Activated CD4-positive, alpha-beta T cell treated with anti-CD3 and anti-CD28 coated beads, Interleukin-10, Interleukin-2, amounts not matched to agents 100 ng/mL and 50 ng/mL, durations not matched to agents 16 hours and 8 hours (primary cell): ENCODE measurements at places on chromosomes 13 and 19.

GRCh38 chr19:6662702-6663101, 7.3 kb downstream of the TNFSF14 start:
- DNase-seq = no peak

DNA sequence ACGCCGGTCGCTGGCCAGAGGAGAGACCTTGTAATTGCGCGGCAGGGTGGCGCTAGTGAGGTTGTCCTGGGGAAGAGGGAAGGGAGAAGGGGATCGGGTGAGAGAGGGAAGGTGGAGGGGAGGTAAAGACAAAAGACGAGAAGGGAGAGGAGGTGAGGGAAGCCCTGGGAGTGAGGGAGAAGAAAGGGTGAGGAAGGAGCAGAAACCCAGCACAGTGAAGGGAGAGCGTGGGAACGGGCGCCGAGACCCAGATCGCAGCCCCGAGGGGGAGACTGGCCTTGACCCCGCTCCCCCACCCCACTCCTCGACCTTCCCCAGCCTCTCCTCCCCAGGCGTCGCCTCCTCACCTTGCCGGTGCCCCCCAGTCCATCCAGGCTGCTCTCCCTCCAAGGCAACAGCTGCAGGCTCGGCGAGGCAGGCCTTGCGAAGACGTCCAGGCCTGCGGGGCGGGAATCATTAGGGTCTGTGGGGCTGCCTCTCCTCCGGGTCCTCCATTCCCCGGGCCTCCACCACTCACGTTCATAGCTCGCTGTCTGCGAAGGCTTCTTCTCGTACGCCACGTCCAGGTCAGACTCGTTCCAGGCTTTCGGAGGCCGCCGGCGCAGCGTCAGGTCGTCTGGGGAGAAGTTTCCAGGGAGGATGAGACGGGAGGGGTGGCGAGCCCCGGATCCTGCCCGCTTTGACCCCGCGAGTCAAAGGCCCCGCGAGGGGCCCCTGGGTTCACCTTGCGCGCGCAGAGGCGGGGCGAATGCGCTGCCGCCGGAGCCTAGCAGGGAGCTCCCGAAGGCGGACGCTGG, 8.8 kb downstream of the PPP1R13L start:
- DNase-seq = no peak

- no peak for DNase-seq
Measured at GRCh38 chr13:59201841-59202240, 961.9 kb downstream of the DIAPH3 start.

DNA sequence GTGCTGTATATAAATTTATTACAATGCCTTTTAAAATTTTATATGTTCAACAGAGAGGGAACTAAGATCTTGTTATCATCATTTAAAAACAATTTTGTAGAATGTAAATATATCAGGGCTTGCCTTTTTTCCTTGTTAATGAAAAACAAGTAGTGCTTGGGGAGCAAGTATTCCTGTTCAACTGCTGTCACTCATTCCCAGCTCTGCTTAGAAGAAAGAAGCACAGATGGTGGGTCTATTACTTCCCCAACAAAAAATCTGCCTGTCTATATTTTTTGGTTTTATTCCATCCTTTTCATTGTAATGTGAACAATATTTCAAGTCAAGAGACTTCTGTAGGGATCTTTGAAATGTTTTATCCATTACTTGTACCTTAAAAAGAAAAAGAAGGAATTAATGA, 503.9 kb downstream of the GPC5 start:
- no peak for DNase-seq

DNA sequence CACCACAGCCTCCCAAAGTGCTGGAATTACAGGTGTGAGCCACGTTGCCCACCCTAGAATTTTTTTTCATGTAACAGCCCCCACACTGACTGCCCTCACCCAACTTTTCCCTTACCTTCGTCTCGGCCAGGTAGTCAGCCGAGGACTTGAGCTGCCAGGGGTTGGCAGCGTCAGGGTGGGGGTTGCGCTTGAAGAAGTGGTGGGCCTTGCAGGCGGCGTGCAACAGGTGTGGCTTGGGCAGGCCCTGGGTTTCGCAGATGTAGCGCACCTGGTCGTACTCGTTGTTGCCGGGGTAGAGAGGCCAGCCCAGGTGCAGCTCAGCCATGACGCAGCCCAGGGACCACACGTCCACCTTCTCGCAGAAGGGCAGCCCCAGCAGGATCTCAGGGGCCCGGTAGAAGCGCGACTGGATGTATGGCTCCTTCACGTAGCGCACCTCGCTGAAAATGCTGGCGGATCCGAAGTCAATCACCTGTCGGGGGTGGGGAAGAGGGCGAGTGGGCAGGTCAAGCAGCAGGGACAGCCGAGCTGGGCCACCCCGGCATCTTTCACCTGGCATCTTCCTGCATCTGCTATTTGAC, 6.2 kb downstream of the HIPK4 start:
- DNase-seq = no peak

GRCh38 chr19:37251308-37252229, 33.6 kb downstream of the ZNF383 start:
- peak; percentile 58 for DNase-seq

DNA sequence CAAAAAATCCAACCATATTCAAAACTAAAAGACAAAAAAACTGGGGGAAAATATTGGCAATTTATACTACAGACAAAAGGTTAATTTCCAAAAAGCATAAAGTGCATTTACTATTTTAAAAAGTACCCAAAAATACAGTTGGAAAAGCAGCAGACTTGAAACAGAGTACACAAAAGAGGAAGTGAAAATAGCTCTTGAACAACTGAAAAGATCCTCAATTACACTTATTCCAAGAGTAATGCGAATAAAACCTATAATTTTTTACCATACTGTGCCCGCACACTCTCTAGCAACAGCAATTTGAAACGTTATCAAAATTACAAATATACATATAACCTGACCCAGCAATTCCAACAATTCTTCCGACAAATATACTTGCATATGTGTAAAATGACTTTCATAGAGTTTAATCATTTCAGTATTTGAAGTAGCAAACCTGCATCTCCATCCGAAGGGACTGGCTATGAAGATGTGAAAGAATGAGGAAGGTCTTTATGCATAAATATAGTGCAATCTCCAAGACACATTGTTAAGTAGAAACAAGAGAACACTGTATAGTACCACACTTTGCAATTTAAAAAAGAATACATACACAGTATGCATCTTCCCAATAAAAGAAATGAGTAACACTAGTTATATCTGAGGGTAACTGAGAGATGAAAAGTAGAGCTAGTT, 25.4 kb downstream of the ALG5 start:
- DNase-seq = no peak

- DNase-seq = no peak
Measured at GRCh38 chr19:29323440-29324290, 110.7 kb upstream of the UQCRFS1 start.

DNA sequence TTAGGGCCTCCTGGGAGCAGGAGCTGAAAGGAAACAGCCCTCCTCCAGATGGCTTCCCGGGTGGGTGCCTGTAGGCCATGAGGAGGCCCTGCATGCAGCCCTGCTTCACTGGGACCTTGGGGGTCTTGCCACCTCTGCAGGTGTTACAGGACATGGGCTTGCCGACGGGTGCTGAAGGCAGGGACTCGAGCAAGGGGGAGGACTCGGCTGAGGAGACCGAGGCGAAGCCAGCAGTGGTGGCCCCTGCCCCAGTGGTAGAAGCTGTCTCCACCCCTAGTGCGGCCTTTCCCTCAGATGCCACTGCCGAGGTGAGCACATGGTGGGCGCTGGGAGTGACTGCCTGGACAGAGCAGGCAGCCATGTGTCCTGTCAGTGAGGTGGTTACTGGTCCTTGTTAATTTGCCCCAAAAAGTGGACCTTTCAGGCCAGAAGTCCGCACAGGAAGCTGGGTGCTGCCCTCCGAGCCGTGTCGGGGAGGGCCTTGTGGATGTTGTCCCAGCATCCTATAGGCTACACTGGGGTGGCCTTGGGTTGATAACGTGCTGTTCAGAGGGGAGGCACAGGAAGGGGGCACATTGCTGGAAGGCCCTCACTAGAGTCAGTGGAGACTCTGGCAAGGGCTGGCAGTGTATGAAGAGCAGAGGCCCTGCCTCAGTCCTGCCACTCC, 18.7 kb upstream of the QTRT1 start:
- DNase-seq = no peak

DNA sequence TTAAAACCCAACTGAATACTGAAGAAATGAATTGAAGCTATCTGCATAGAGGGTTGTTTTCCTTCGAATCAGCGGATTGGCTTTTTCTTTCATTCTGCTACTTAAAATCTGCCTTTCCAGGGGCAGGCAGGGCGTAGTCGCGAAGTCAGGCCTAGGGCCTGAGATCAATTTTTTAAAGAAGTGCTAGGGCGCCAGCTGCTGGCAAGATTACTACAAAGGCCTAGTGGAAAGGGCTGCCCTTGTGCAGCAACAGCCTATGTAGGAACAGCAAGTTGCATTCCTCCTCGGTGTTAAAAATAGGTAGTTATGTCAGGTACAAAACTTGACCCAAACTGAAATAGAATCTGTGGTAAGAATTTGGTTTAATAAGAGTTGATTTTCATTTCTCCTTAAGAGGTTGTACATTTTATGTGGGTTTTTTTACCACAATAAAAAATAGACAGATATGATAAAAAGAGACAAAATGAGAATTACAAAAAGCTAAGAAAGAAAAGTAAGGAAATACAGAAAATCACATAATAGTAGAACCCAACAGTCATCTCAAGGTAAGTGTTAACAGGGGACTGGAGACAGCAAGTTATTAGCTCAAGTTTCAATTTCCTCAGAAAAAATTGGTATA, 9.5 kb upstream of the URAD start:
- peak; percentile 46 for DNase-seq

DNA sequence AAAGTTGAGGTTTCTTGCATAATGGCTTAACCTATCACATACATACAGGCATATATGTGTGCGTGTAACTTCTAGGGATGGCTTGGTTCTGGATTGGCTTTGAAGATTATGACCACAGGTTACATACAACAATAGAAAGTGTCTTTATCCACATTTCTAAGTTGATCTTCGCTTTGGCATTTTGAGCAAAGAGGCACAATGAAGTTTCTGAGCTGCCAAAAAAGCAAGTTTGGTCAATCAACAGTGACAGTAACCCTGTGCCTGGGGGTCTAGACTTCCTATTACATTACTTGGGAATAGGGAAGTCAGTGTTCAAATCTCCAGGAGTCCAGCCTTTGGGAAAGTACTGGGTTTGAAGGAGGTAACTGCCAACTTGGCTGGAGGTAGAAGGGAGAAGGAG, 3.1 kb upstream of the SOX1 start:
- no peak for DNase-seq

- no peak for DNase-seq
Measured at GRCh38 chr13:104143760-104144416, 1077.7 kb upstream of the SLC10A2 start.

GRCh38 chr13:23723471-23723870, 153.3 kb downstream of the TNFRSF19 start:
- DNase-seq = no peak

DNA sequence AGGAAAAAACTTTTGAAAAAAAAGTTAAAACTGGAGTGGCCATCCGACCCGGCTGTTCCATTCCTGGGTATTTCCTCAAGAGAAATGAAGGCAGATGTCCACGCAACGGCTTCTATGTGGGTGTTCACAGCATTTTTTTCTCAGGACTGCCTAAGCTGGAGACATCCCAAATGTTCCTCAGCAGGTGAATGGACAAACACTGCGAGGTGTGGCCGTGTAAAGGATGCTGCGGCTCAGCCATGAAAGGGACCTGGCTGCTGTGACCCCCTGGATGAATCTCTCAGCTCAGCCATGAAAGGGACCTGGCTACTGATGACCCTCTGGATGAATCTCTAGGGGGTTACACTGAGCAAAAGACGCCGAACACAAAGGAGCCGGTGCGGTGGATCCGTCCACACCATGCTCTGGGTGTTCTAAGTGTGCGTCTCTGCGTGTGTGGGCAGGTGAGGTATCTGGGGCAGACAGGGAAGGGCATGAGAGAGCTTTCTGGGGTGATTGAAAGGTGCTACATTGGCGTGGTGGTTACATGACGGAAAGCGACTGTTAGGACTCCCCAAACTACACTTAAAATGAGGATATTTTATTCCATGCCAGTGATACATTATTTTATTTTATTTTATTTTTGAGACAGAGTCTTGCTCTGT, 7.2 kb upstream of the ASPDH start:
- no peak for DNase-seq

DNA sequence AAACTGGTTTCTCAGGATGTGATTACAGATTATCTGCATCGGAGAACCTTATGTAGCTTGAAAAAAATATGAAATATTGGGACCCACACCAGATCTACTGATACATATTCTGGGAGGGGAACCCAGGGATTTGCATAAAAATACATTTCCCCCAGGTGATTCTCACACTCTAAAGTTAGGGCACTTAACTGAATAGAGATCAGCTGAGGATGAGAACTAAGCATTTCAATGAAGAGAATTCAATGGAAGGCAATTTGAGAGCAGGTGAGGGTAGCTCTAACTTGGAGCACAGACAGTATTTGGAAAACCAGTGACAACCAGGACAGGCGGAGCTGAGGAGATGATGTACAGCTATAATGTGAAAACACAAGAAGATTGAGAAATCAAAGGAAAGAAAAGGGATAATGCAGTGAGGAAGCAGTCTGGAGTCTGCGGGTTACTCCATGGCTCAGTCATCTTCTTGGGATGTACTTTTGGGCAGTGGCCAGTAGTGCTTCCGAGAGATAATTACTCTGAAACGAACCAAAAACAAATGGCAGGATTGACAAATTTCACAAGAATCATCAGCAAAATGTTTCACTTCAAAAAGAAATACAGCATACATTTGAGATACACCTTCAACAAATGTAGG, 6.1 kb upstream of the OXGR1 start:
- no peak for DNase-seq

GRCh38 chr19:55308281-55308680, 16.9 kb downstream of the TMEM150B start:
- DNase-seq = no peak

- DNase-seq = no peak
Measured at GRCh38 chr13:25733001-25733491, 318.8 kb downstream of the SHISA2 start.

- no peak for DNase-seq
Measured at GRCh38 chr13:61831026-61831425, 415.4 kb upstream of the PCDH20 start.

DNA sequence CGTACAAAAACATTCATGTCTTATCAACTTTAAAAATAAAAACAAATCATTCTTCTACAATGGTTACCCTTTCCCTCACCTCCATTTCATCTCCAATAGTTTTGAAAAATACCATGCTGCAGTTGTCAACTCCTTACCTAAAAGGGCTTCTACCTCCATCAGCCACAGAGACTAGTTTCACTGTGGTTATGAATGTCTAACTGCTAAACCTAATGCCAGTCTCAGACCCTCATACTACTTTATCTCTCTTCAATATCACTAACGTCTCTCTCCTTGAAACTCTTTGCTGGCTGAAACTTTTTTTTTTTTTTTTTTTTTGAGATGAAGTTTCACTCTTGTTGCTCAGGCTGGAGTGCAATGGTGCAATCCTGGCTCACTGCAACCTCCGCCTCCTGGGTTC, 27.1 kb downstream of the LNX2 start:
- DNase-seq = peak; percentile 58

- DNase-seq = peak; percentile 50
Measured at GRCh38 chr19:35090506-35091214, 25.0 kb upstream of the FXYD3 start.

GRCh38 chr19:45677351-45678230, 9.6 kb downstream of the GIPR start:
- peak; percentile 83 for DNase-seq

- no peak for DNase-seq
Measured at GRCh38 chr13:105948143-105948542, 587.3 kb downstream of the EFNB2 start.

GRCh38 chr13:76759877-76760276, 126.3 kb downstream of the KCTD12 start:
- DNase-seq = no peak

GRCh38 chr19:38304352-38304865, 358 bp downstream of the C19orf33 start:
- no peak for DNase-seq
